ENCODE measurements at places on chromosomes 2 and 18. TPM values are rescaled to one million over a fixed set of nuclear protein-coding genes. Genes with fewer than 3 reads are reported as not detected.

The CLEC4F gene
- total RNA-seq = 1.7 TPM

DNA sequence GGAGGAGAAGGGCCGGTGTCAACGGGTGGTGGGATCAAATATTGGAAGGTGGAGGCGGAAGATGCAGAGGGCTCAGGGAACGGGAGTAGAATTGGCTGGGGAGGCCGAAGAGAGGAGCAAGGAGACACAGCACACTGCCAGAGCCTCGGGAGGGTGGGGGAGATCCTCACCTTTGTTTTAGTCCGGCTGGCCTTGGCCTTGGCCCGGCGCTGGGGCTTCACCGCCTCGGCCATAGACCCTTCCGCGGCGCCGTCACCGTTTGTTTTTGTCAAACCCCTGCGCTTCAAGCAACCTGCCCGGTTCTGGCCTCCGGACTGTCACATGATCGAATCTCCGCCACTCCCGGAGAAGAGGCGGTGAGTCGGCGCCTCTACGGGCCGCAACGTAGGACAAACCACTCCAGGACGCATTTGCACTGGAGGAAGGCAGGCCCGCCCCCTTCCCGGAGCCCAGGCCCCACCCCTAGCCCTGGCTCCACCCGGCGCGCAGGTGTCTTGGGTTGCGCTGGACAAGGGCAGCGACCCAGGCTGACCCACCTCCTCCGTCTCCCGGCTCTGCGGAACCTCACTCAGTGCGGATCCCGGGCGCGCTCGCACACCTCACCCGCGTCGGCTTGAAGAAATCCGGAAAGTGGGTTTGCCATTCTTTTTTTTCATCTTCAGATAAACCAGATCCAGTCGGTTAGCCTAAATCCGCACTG, at the start of gene EPG5:
Gene EPG5, minus strand, starts transcription at position 323 of the 700 bp plus-strand sequence. Its CDS starts 90 bp downstream, at position 233.
- DNase-seq = peak; percentile 96

GRCh38 chr2:55061523-55062344, 11.5 kb upstream of the RTN4 start:
- DNase-seq = no peak

- no peak for DNase-seq
These were observed 14.8 kb downstream of the NPPC start for GRCh38 chr2:231911381-231911780.

- no peak for DNase-seq
These were observed 15.6 kb downstream of the BMP10 start for GRCh38 chr2:68855550-68855949.

- DNase-seq = no peak
These were observed 95.6 kb upstream of the CDC42EP3 start for GRCh38 chr2:37767046-37767445.

Data from sciatic nerve (tissue), 2 donors.